ENCODE measurements at places on chromosomes 1 and 21. TPM values are rescaled to one million over a fixed set of nuclear protein-coding genes. Genes with fewer than 3 reads are reported as not detected.

OR6N1 gene
- not detected for polyA plus RNA-seq

LAD1 gene
- not detected for polyA plus RNA-seq

TMCO1 gene
- 148 TPM for polyA plus RNA-seq

TRNP1 gene
- not detected for polyA plus RNA-seq

S100A16 gene
- polyA plus RNA-seq = not detected

PER3 gene
- polyA plus RNA-seq = 6.3 TPM

SMYD3 gene
- polyA plus RNA-seq = 31.7 TPM

SYTL1 gene
- polyA plus RNA-seq = 124 TPM

KHDRBS1 gene
- 117 TPM for polyA plus RNA-seq

TPTE gene
- polyA plus RNA-seq = not detected

SLX9 gene
- 14.3 TPM for polyA plus RNA-seq

IL19 gene
- not detected for polyA plus RNA-seq

SPRR1B gene
- not detected for polyA plus RNA-seq

OPTC gene
- not detected for polyA plus RNA-seq

SH3D21 gene
- polyA plus RNA-seq = not detected

MFSD2A gene
- polyA plus RNA-seq = 0.13 TPM

SLC6A17 gene
- not detected for polyA plus RNA-seq

DRAXIN gene
- polyA plus RNA-seq = 0.12 TPM

S100A2 gene
- polyA plus RNA-seq = 0.72 TPM

WLS gene
- not detected for polyA plus RNA-seq

AGT gene
- polyA plus RNA-seq = not detected

FCN3 gene
- polyA plus RNA-seq = not detected

FRRS1 gene
- not detected for polyA plus RNA-seq

MPZ gene
- not detected for polyA plus RNA-seq

LCE1B gene
- not detected for polyA plus RNA-seq

FCRL2 gene
- polyA plus RNA-seq = not detected

CELA2B gene
- polyA plus RNA-seq = not detected

NUF2 gene
- 0.99 TPM for polyA plus RNA-seq

HMGCS2 gene
- not detected for polyA plus RNA-seq

PCP4L1 gene
- polyA plus RNA-seq = not detected

JMJD4 gene
- 28.0 TPM for polyA plus RNA-seq

KCNJ6 gene
- polyA plus RNA-seq = not detected

PLCH2 gene
- 2.8 TPM for polyA plus RNA-seq
